Endothelial cell of umbilical vein (primary cell): ENCODE measurements at places on chromosomes 4 and X. TPM values are rescaled to one million over a fixed set of nuclear protein-coding genes. Genes with fewer than 3 reads are reported as not detected.

DNA sequence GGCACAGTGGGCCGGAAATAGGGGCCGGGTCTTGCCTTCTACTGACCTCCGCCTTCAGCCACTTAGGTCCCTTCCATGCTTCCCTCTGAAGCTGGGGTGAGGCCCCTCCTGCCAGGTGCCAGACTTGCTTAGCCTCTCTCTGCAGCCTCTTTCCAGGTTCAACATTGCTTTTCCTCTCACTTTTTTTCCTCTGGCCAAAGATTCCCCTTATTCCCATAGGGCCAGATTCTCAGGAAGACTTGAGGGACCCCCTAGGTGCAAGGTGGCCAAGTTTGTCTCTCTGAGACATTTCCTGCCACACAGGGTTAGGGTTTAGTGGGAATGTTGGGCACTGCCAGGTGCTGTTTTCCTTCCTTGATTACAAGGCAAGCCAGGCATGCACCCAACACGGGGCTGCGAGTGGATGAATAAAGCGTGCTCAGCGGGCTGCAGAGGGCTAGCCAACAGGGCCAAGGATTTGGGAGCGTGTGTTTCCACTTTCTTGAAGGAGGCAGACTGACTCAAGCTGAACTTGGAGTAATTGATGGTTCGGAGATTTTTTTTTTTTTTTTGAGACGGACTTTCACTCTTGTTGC, 7.6 kb upstream of the GJB1 start:
- no peaks in the 10 kb centered on the region for H3K27me3 ChIP-seq
- H3K27ac ChIP-seq = no peak overlapping the region
- DNase-seq = no peak
- H3K4me1 ChIP-seq = no peaks in the 10 kb centered on the region

DNA sequence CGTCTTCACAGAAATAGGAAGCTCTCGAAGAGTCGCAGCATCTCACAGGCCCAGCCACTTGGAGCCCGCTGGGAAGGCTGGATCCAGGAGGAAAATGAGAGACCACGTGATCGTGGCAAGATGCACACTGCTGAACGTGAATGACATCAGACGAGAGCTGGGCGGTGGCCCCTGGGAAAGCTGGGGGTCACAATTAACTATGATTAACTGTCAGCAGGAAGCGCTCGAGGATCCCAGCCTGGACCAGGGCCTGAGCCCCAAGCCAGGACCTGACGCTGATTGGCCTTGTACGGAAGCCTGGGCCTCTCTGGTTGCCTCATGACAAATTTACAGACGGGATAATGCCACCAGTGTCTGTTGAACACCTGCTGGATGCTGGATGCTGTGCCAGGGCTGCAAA, 321.4 kb downstream of the EVC2 start:
- no peaks in the 10 kb centered on the region for H3K36me3 ChIP-seq
- no peaks in the 10 kb centered on the region for H3K4me1 ChIP-seq
- no peaks in the 10 kb centered on the region for H3K27me3 ChIP-seq
- H3K27ac ChIP-seq = no peak overlapping the region

DNA sequence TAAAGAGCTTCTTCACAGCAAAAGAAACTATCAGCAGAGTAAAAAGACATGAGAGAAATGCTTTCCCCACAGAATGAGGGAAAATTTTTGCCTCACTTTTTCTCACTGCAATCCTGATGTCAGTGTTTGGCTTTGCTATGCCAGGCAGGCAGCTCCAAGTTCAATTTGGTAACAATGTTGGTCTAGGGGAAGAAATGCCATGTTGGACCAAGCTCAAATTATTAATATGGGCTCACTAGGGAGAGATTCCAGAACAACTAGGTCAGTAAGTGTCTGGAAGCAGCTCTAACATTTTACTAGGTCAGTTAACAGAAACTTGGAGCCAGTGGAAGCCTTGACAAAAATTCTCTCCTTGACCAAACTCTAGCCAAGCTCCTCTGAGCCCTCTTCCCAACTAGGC, 95.4 kb downstream of the NAF1 start:
- no peaks in the 10 kb centered on the region for H3K36me3 ChIP-seq
- H3K27ac ChIP-seq = no peak overlapping the region
- no peaks in the 10 kb centered on the region for H3K27me3 ChIP-seq
- H3K4me1 ChIP-seq = no peaks in the 10 kb centered on the region
- no peak for DNase-seq

DNA sequence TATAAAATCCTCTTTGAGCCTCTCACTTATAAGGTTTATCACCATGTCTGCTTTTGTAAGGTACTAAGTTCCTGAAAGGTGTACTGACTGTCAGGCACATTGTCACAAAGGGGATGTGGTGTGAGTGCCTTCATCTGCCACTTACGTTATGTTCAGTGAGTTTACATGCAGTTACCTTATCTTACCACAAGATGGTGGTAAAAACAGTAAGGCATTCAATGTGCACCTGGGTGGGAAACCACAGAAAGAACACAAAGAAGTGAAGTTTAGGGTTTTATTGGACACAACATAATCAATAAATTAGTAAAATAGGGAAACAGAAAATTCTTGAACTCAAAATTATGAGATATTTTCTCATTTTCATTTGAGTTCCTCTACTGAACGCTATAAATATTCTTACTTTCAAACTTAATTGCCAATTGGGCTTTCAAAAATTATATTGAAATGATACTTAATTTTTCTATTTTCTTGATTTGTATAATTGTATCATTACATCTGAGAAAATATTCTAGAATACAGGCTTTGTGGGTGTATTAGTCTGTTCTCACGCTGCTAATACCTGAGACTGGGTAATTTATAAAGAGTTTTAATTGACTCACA, 650.8 kb downstream of the PCDH7 start:
- no peaks in the 10 kb centered on the region for H3K27me3 ChIP-seq
- H3K36me3 ChIP-seq = no peaks in the 10 kb centered on the region
- no peaks in the 10 kb centered on the region for H3K4me1 ChIP-seq
- DNase-seq = peak; percentile 60

DNA sequence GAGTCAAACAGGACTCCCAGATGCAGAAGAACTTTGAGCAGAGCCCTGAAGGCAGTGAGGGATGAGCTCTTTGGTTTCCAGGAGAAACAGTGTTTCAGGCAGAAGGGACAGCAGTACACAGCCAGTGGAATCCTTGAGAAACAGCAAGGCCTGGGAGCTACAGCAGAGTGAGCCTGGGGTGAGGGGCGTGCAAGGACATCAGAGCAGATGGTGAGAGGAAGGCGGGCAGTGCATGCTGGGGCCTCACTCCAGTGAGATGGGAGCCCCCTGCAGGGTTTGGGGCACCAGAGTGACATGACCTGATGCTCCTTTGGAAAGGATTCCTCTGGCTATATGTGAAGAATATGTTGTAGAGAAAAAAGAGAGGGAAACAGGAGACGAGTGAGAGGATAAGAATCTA, 98.1 kb upstream of the EGFL6 start:
- no peaks in the 10 kb centered on the region for H3K27me3 ChIP-seq
- peaks cover 9% of the 10 kb centered on the region for H3K4me1 ChIP-seq
- H3K27ac ChIP-seq = no peak overlapping the region
- H3K36me3 ChIP-seq = no peaks in the 10 kb centered on the region
- DNase-seq = no peak

DNA sequence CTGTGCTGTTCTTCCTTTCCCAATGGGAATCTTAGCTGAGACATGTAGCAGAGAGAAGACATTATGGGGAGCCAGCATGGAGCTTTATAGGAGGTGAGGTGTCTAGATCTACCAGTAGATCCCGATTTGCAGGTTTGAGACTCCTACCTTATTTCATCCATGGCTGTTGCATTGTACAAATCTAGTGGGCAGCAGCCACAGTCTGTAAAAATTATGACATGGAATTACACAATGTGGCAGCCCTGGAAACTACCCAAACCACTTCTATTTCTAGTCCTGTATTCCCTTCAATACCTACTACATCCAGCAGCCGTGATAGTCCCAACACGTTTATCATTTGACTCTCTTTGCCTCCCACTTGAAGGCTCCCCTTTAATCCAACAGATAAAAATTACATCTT, 8.1 kb downstream of the ATP7A start:
- H3K27ac ChIP-seq = no peak overlapping the region
- no peaks in the 10 kb centered on the region for H3K36me3 ChIP-seq
- H3K4me3 ChIP-seq = no peak overlapping the region
- no peak for DNase-seq

GRCh38 chr4:89427782-89428181, 120.2 kb upstream of the GPRIN3 start:
- H3K4me1 ChIP-seq = no peaks in the 10 kb centered on the region
- peaks cover 4% of the 10 kb centered on the region for H3K27me3 ChIP-seq
- H3K4me3 ChIP-seq = no peak overlapping the region
- DNase-seq = peak; percentile 11
- no peaks in the 10 kb centered on the region for H3K36me3 ChIP-seq

GRCh38 chr4:20724915-20725314, 24.7 kb downstream of the PACRGL start:
- no peak overlapping the region for H3K27ac ChIP-seq
- H3K4me3 ChIP-seq = no peak overlapping the region
- H3K4me1 ChIP-seq = no peaks in the 10 kb centered on the region
- no peak for DNase-seq

DNA sequence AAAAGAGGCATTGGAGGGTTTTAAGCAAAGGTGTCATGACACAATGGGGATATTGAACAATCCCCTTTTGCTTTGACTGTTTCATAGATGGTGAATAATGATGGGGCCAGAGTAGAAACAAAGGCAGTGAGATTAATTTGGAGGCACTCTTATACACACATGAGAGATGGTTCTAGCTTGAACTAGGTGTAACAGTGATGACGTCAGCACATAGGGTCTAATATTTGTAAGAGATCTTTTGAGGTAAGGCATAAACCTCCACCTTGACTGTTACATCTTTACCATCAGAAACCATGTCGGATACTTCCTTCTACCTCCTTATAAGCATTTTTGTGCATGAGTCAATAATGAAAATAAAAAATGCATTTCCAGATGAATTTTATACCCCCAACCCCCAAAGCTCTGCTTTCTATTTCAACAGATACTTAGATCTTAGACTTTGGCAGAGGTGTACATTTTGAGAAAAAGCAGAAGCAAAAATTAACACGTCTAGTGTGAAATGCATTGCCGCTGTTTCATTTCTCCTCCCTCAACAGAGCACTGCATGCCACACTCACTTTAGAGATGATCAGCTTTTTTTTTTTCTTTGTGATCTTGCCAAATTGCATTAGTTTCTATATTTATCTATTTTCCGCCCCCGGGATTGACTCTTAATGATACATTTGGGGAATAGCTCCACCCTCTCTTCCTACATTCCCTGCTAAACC, 87.2 kb downstream of the HS3ST1 start:
- H3K36me3 ChIP-seq = no peaks in the 10 kb centered on the region
- no peaks in the 10 kb centered on the region for H3K4me1 ChIP-seq
- H3K27ac ChIP-seq = no peak overlapping the region

DNA sequence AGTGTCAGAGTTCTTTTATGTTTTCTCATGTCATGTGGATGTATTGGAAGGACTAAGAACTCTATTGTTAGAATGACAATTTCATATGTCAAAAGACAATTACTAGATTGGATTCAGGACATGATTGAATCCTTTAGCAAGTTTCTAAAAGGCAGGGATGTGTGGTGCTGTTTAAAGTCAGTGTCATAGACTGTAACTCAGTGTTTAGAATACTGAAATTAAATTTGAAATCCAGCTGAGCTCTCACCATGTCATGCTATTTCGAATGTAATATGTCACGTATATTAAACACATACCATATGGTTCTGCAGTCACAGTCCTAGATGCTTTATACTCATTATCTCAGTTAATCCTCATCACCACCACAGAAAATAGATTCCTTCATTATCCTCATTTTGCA, 7.8 kb downstream of the GUCY1B1 start:
- H3K27me3 ChIP-seq = no peaks in the 10 kb centered on the region
- no peak overlapping the region for H3K4me3 ChIP-seq
- no peak for DNase-seq
- no peaks in the 10 kb centered on the region for H3K36me3 ChIP-seq
- H3K4me1 ChIP-seq = no peaks in the 10 kb centered on the region

DNA sequence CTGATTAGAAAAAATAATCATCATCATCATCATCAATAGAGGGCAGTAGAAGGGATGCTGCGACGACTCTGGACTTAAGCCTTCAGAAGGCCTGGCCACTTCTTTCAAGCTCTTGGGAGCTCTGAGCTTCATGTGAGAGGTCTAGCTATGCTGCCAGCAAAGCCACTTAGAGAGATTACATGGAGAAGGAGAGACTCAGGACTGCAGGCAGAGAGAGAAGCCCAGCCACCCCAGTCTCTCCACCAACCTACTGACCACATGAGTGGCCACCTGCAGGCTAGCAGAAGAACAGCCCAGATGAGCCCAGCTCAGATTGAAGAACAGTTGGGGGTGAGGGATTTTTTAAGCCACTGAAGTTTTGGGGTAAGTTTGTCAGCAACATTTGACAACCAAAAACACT, 17.1 kb upstream of the TMEM150C start:
- no peaks in the 10 kb centered on the region for H3K4me1 ChIP-seq
- DNase-seq = peak; percentile 14
- no peak overlapping the region for H3K4me3 ChIP-seq
- H3K36me3 ChIP-seq = no peaks in the 10 kb centered on the region
- peaks cover 1% of the 10 kb centered on the region for H3K27me3 ChIP-seq
- no peak overlapping the region for H3K27ac ChIP-seq

- H3K4me3 ChIP-seq = no peak overlapping the region
- H3K27ac ChIP-seq = no peak overlapping the region
- no peak for DNase-seq
- no peaks in the 10 kb centered on the region for H3K4me1 ChIP-seq
These were observed 74.5 kb downstream of the RFC1 start for GRCh38 chr4:39291686-39292085.

- DNase-seq = no peak
- no peak overlapping the region for H3K4me3 ChIP-seq
- H3K4me1 ChIP-seq = no peaks in the 10 kb centered on the region
- no peaks in the 10 kb centered on the region for H3K27me3 ChIP-seq
These were observed 208.4 kb upstream of the NPY2R start for GRCh38 chr4:154999950-155000578.

- no peak for DNase-seq
- H3K4me1 ChIP-seq = no peaks in the 10 kb centered on the region
- no peak overlapping the region for H3K27ac ChIP-seq
- no peaks in the 10 kb centered on the region for H3K36me3 ChIP-seq
These were observed 34.7 kb downstream of the MSL3 start for GRCh38 chrX:11792461-11793421.

- DNase-seq = peak; percentile 89
- H3K4me1 ChIP-seq = peaks cover 40% of the 10 kb centered on the region
- no peak overlapping the region for H3K27ac ChIP-seq
- no peaks in the 10 kb centered on the region for H3K27me3 ChIP-seq
These were observed 490.6 kb downstream of the IL15 start for GRCh38 chr4:142126890-142127497.

- no peaks in the 10 kb centered on the region for H3K36me3 ChIP-seq
- no peaks in the 10 kb centered on the region for H3K4me1 ChIP-seq
- no peak overlapping the region for H3K4me3 ChIP-seq
These were observed 125.6 kb downstream of the ARSF start for GRCh38 chrX:3166670-3167455.

GRCh38 chr4:138910195-138910913, 105.2 kb upstream of the NOCT start:
- H3K27ac ChIP-seq = peak overlapping the region; percentile 97
- peaks cover 16% of the 10 kb centered on the region for H3K4me1 ChIP-seq
- no peak for DNase-seq
- H3K36me3 ChIP-seq = no peaks in the 10 kb centered on the region
- H3K4me3 ChIP-seq = peak overlapping the region; percentile 36

SYN1 gene
- not detected in 2 replicates for polyA plus RNA-seq

FRMD7 gene
- not detected in 2 replicates for polyA plus RNA-seq

CXorf49 gene
- not detected in 2 replicates for polyA plus RNA-seq

RENBP gene
- 16.0 and 16.2 TPM in 2 replicates for polyA plus RNA-seq

CLOCK gene
- 7.4 and 7.5 TPM in 2 replicates for polyA plus RNA-seq

DCHS2 gene
- not detected in 2 replicates for polyA plus RNA-seq

USP51 gene
- 0.86 and 0.94 TPM in 2 replicates for polyA plus RNA-seq

AKAP4 gene
- polyA plus RNA-seq = not detected in 2 replicates

ADH1B gene
- not detected in 2 replicates for polyA plus RNA-seq

TMEM144 gene
- polyA plus RNA-seq = 10.5 and 10.6 TPM in 2 replicates

AWAT2 gene
- polyA plus RNA-seq = 0.22 and 0.29 TPM in 2 replicates

GPR50 gene
- not detected in 2 replicates for polyA plus RNA-seq

CC2D2A gene
- 10.2 and 10.6 TPM in 2 replicates for polyA plus RNA-seq

CLNK gene
- not detected in 2 replicates for polyA plus RNA-seq
